ENCODE measurements at places on chromosomes 12 and 14. TPM values are rescaled to one million over a fixed set of nuclear protein-coding genes. Genes with fewer than 3 reads are reported as not detected.

DNA sequence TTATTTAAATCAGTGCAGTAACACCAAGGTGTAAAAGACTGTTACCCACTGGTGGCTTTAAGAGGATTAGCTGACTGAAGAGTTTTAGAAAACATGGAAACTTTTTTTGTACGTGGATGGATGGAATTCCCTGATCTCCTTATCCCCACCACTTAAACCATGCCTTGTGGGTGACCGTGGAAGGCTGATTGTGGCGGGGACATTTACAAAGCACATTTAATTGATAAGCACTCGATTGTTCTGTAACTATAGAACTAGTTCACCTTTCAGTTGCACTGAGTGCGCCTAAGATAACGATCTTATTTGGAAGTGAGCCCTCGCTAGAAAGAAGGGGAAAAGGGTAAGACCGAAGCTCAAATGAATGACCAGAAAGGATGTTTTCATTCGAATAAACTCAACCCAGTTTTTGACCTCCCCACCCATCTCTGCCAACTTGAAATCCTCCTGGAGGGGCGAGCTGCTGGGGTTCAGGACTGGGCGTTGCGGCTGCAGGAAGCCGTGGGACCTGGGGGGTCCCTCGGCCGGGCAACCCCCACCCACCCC lies 688 bp upstream of the RASSF3 start:
- no peak for DNase-seq

GRCh38 chr12:71218616-71219015 lies 60.8 kb upstream of the TSPAN8 start:
- no peak for DNase-seq

- DNase-seq, result no peak
Measured at GRCh38 chr12:67354322-67354721, 85.2 kb downstream of the CAND1 start.

DNA sequence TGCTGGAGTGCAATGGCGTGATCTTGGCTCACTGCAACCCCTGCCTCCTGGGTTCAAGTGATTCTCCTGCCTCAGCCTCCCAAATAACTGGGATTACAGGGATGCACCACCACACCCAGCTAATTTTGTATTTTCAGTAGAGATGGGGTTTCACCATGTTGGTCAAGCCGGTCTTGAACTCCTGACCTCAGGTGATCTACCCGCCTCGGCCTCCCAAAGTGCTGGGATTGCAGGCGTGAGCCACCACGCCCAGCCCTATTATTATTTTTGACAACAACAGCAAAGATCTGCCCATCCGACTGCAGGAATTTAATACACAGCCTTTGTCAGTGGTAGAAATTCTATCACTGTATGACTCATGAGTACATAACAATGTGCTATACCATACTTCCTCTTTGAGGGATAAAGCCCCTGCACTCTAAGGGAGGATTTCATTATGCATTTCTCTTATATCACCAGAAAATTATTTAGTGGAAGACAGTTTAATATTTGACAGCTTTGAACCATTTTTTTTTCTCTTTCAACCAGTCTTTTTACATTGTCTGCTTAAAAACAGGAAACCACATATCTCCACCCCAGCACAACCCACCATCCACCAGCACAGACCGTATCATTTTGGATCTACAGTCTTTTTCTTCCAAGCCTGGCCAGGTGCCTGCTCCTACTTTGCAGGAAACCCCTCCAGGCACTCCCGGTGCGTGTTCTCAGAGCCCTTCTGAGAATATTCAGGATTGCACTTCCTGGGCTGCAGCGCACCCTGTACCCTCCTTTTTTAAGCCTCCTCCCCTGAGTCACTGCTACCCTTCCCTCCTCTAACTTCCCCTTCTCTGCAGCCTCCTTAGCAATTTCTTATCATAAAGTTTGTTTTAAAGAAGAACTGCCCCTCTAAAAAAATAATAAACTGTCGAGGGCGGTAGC lies 594 bp downstream of the ARHGDIB start:
- DNase-seq, result no peak

GRCh38 chr14:100076606-100077005 lies 11.4 kb downstream of the EVL start:
- no peak for DNase-seq

- DNase-seq, result peak; percentile 73
Measured at GRCh38 chr12:6914246-6914946, at the start of gene ENO2. Gene ENO2, plus strand, starts transcription at chr12:6914580. Its CDS starts 1,253 bp downstream, at chr12:6915833.

- no peak for DNase-seq
Measured at GRCh38 chr14:63857466-63858030, 4.7 kb downstream of the SYNE2 start.

DNA sequence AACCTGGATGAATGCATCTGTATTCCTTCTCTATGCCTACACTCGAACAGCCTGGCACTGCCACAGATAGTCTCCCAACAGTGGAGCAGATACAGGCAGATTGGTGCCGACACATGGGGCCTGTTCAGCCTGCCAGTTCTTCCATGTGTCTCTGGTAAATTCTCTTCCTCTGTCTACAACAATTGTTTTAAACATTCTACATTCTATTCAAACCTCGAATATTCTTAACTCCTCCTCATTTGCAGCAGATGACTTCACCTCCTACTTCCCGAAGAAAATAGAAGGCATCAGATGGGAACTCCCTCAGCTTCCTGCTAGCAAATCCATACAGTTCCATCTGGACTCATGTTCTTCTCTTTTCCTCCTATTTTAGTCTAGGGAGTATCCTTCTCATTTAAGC lies 43.1 kb upstream of the OTOGL start:
- no peak for DNase-seq

DNA sequence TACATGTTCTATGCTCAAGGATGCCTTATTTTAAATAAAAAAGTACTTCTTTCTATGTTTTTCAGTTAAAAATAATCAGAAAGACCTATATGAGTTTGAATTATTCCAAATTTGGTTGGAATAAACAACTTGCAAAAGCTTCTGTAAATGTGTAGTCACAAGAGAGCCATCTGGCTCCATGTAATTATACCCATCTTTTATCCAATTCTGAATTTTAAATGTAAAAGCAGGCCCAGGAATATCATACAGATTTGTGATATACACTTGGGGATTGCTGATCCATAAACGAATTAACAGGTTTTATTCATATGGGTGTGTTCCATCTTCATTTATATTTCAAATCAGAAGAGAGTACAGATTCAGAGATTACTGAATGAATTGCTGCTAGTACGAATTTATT lies 329.2 kb upstream of the LRFN5 start:
- DNase-seq, result no peak

DNA sequence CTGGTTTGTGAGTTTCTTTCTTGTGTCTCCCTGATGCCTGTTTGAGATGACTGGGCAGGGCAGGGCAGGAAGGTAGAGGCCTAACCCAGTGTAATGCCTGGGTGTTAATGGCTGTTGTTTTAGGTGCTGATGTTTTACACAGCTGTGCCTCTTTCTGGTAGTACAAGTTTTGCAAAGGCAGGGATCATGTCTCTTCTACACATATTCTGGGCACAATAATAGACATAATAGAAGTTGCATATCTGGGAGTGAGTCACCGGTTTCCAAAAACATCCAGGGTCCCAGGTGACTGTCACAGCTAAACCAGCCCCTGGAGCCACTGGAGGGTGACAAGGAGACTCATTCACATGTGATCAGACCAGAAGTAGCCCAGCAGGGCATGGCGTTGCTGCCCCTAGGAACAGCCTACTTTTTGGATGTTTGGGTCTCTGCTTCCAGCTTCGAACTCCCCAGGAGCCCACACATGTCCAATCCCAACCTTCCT lies 18.1 kb downstream of the TPCN1 start:
- DNase-seq, result no peak

DNA sequence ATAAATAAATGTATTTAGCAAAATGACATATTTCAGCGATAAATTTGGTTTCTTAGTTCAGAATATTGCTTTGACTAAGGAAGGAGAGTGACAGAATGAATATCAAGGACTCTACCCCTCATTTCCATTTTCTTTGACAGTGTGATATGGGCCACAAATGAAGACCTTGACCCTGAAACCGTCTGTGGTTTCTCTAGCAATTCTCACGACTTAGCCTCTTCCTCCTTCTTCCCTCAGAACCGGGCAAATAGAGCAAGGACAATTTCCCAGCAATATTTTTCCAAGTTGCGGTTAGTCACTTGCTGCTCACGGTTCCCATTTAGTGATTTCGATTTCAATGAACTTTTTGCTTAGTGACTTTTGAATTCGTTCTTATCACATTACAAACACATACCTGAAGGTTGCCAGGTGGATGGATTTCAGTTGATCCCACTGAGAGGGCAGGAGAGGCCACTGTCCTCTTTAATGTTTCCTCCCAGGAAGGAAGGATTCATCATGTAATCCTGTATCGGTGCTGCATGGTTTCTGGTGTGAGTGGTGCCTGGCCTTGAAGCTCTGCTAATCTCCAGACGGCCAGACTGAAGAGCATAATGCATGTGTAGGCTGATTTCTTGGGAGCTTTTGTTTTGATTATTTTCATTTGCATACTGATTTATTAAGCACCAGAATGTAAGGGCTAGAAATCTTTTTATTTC lies 77.6 kb downstream of the CHST11 start:
- no peak for DNase-seq

GRCh38 chr14:65156568-65157366 lies 54.5 kb upstream of the MAX start:
- DNase-seq, result no peak

COL2A1 gene
- total RNA-seq, result 200 TPM

TSHR gene
- total RNA-seq, result not detected

BMAL2 gene
- 35.4 TPM for total RNA-seq

CMA1 gene
- total RNA-seq, result not detected

CLEC4C gene
- total RNA-seq, result not detected

KRT8 gene
- 3,707 TPM for total RNA-seq

GNB3 gene
- total RNA-seq, result 3.9 TPM

Data from Caco-2 (cell line).